ENCODE measurements at places on chromosomes 1 and 21.

GRCh38 chr1:214384373-214385079 is 103.6 kb downstream of the SMYD2 start:
- no peak overlapping the region for H3K27ac ChIP-seq
- no peaks in the 10 kb centered on the region for H3K36me3 ChIP-seq
- no peak overlapping the region for H3K4me3 ChIP-seq
- H3K27me3 ChIP-seq: no peaks in the 10 kb centered on the region

GRCh38 chr1:35555601-35556477 is 1.4 kb downstream of the KIAA0319L start:
- H3K4me3 ChIP-seq: peak overlapping the region; percentile 96
- no peak for DNase-seq
- H3K27me3 ChIP-seq: no peaks in the 10 kb centered on the region
- H3K4me1 ChIP-seq: peaks cover 46% of the 10 kb centered on the region

- DNase-seq: no peak
- H3K4me1 ChIP-seq: peaks cover 11% of the 10 kb centered on the region
- no peak overlapping the region for H3K4me3 ChIP-seq
- no peaks in the 10 kb centered on the region for H3K27me3 ChIP-seq
- peak overlapping the region; percentile 63 for H3K27ac ChIP-seq
- peaks cover 20% of the 10 kb centered on the region for H3K36me3 ChIP-seq
These were observed 28.6 kb upstream of the NADK start for GRCh38 chr1:1806890-1807289.

- no peak overlapping the region for H3K4me3 ChIP-seq
- H3K36me3 ChIP-seq: no peaks in the 10 kb centered on the region
- H3K27ac ChIP-seq: no peak overlapping the region
- H3K4me1 ChIP-seq: no peaks in the 10 kb centered on the region
- DNase-seq: no peak
These were observed 51.7 kb downstream of the PBX1 start for GRCh38 chr1:164610538-164611222.

DNA sequence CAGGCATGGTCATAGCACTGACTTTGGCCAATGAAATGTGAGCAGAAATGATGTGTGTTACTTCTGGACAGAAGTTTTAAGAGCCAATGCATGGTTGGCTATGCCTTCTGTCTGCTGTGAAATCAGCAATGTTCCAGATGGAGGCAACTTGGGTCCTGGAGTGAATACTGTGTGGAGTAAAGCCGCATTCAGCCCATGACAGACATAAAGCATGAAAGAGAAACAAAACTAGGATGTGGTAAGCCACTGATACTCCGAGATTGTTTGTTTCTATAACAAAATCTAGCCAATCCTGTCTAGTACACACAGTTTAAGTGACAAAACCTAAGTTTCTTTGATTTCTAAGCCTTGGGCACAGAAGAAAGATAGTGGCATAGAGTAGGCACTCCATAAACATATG is 47.1 kb upstream of the ARHGAP29 start:
- DNase-seq: no peak
- H3K4me1 ChIP-seq: peaks cover 4% of the 10 kb centered on the region
- H3K27me3 ChIP-seq: peaks cover 21% of the 10 kb centered on the region

DNA sequence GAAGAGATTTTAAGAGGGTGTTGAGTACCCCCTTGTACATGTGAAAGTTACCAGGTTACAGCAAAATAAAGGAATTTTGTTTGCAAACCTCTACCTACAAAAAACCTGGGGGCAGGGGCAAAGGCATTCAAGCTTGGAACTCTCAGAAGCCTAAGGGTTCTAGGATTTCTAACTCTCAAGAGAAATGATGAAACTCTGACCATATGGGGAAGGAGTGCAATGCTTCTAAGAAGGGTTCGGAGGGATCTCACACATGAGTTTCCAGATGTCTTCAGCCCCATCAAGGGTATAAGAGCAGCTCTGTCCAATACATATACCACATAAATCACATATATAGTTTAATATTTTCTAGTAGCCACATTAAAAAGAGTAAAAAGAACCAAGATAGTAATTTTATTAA is 7.3 kb upstream of the FCGR2A start:
- no peaks in the 10 kb centered on the region for H3K36me3 ChIP-seq
- H3K4me3 ChIP-seq: no peak overlapping the region
- DNase-seq: no peak
- H3K27me3 ChIP-seq: peaks cover 47% of the 10 kb centered on the region
- no peak overlapping the region for H3K27ac ChIP-seq

DNA sequence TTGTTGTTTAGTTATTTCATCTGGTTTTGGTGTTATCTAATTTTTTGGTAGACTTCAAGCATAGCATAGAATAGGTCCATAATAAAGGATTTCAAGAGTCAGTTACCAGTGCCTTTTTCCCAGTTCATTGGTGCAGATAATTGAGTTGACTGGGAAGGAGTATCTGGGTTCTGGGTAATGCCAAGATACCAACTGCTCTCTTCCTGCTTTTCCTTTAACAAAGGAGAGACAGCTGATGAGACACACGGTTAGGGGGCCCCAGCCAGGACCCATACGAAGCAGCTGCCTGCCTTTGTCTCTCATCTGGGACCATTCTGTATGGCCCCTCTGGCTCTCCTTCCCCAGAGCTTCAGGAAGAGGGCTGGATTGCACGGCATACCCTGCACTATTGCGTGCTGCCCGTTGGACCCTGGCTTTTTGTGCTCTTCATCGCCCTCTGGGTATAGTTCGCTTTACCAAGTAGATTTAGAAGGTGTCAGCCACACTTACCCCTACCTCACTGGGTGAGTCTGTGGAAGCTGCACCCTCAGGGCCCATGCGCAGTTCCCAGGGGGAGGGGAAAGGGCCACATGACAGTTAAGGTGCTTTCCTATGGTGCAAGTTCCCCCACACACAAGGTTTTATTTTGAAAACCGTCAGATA is 7.0 kb downstream of the NAV1 start:
- H3K27ac ChIP-seq: no peak overlapping the region
- no peak overlapping the region for H3K4me3 ChIP-seq
- no peak for DNase-seq
- H3K27me3 ChIP-seq: peaks cover 14% of the 10 kb centered on the region
- H3K4me1 ChIP-seq: no peaks in the 10 kb centered on the region
- H3K36me3 ChIP-seq: peaks cover 3% of the 10 kb centered on the region

DNA sequence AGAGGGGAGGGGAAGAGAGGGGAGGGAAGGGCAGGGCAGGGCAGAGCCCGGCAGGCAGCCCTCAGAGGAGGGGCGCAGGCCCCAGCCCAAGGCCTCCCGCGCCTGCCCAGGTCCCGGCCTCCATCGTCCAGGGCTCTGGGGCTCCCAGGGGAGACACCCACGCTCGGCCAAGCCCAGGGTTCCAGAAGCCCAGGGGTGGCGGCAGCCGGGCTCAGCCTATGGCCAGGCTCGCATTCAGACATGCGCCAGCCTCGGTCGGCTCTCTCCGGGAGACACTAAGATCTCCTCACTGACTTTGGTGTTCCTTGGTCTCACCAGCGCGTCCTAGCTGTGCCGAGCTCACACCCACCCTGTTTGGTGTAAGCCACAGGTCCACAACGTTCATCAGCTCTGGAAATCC is 7.1 kb upstream of the ANKRD65 start:
- H3K36me3 ChIP-seq: no peaks in the 10 kb centered on the region
- peaks cover 55% of the 10 kb centered on the region for H3K27me3 ChIP-seq
- H3K4me1 ChIP-seq: peaks cover under 1% of the 10 kb centered on the region
- DNase-seq: no peak

- H3K4me3 ChIP-seq: no peak overlapping the region
- H3K27ac ChIP-seq: no peak overlapping the region
- H3K27me3 ChIP-seq: no peaks in the 10 kb centered on the region
- no peak for DNase-seq
These were observed 126.6 kb upstream of the CACNA1E start for GRCh38 chr1:181356505-181357340.

GRCh38 chr1:198498881-198499280 is 41.6 kb downstream of the ATP6V1G3 start:
- H3K36me3 ChIP-seq: peaks cover 7% of the 10 kb centered on the region
- no peak overlapping the region for H3K4me3 ChIP-seq
- no peak overlapping the region for H3K27ac ChIP-seq
- no peak for DNase-seq
- peaks cover 14% of the 10 kb centered on the region for H3K4me1 ChIP-seq

DNA sequence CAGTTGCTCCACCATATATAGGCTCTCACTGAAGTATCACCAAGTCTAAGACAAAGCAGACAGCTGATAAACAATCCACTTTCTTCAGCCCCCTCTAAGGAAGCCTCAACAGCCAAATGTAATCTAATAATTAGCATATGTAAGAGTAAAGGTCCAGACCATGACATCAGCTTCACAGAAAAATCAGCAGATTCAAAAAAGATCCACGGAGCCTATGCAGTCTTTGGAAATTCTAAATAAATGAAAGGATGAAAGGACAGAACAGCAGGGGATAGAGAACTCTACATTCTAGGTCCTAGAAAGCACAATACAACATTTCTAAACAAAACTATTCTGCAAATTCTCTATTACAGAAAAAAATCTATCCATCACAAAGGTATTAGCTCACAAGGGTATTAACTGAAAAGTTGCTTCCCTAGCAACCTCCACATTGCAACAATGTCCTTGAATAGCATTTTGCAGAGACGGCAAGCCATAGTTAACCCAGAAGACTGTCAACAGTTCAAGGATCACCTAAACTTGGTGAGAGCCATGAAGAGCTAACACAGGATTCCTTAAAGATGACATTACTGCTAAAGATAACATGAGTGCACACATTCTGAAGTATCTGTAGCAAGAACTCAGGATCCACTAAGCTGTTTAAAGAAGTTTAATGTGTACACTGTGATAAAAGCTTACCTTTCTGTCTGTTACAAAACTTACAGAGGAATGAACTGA is 74.3 kb downstream of the SIPA1L2 start:
- peaks cover 3% of the 10 kb centered on the region for H3K27me3 ChIP-seq
- no peak for DNase-seq
- H3K36me3 ChIP-seq: no peaks in the 10 kb centered on the region
- peaks cover 5% of the 10 kb centered on the region for H3K4me1 ChIP-seq
- H3K27ac ChIP-seq: no peak overlapping the region
- no peak overlapping the region for H3K4me3 ChIP-seq

DNA sequence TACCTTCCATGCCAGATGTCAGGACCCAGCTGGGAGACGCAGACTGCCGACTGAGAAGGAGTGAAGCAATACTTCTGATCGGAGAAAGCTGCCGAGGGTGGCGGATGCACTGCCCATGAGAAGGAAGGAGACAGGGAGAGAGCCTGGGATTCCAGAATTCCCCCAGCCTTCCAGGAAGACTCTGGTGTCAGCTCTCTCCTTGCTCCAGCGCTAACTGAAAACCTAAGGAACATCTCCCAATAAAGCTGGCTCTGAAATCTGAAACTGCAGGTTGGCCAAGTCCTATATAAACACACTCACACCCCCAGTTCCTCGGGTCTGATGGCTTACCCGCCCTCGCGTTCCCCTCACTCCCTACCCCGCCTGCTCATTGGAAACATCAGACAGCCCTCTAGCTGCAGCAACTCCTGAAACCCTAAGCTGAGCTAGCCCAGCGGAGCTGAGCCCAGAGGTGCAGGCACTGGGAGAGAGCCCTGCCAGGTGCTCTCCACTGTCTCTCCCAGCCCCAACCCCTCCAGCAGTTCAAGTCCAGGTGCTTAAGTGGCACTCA is 52.3 kb downstream of the PLEKHA6 start:
- no peak overlapping the region for H3K4me3 ChIP-seq
- peaks cover 11% of the 10 kb centered on the region for H3K27me3 ChIP-seq
- DNase-seq: no peak
- no peaks in the 10 kb centered on the region for H3K36me3 ChIP-seq

DNA sequence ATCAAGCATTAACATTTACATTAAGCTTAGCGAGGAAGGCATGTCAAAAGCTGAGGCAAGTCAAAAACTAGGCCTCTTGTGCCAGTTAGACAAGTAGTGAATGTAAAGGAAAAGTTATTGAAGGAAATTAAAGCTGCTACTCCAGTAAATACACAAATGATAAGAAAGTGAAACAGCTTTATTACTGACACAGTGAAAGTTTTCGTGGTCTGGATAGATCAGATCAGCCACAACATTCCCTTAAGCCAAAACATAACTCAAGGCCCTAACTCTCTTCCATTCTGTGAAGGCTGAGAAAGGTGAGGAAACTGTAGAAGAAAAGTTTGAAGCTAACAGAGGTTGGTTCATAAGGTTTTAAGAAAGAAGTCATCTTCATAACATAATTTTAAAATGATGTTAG is 131.9 kb downstream of the VAV3 start:
- no peaks in the 10 kb centered on the region for H3K27me3 ChIP-seq
- no peak overlapping the region for H3K4me3 ChIP-seq

GRCh38 chr1:100438375-100438774 is 86.1 kb downstream of the CDC14A start:
- H3K36me3 ChIP-seq: peaks cover 36% of the 10 kb centered on the region
- H3K27me3 ChIP-seq: no peaks in the 10 kb centered on the region
- peaks cover 57% of the 10 kb centered on the region for H3K4me1 ChIP-seq
- H3K27ac ChIP-seq: no peak overlapping the region
- no peak overlapping the region for H3K4me3 ChIP-seq

GRCh38 chr1:198106011-198106410 is 50.8 kb upstream of the NEK7 start:
- H3K36me3 ChIP-seq: no peaks in the 10 kb centered on the region
- H3K4me3 ChIP-seq: no peak overlapping the region
- no peaks in the 10 kb centered on the region for H3K27me3 ChIP-seq
- H3K4me1 ChIP-seq: peaks cover 19% of the 10 kb centered on the region
- H3K27ac ChIP-seq: no peak overlapping the region
- no peak for DNase-seq

GRCh38 chr1:81157686-81158085 is 643.0 kb upstream of the ADGRL2 start:
- H3K4me1 ChIP-seq: no peaks in the 10 kb centered on the region
- no peak overlapping the region for H3K27ac ChIP-seq
- H3K36me3 ChIP-seq: no peaks in the 10 kb centered on the region
- H3K27me3 ChIP-seq: no peaks in the 10 kb centered on the region
- H3K4me3 ChIP-seq: no peak overlapping the region
- no peak for DNase-seq

DNA sequence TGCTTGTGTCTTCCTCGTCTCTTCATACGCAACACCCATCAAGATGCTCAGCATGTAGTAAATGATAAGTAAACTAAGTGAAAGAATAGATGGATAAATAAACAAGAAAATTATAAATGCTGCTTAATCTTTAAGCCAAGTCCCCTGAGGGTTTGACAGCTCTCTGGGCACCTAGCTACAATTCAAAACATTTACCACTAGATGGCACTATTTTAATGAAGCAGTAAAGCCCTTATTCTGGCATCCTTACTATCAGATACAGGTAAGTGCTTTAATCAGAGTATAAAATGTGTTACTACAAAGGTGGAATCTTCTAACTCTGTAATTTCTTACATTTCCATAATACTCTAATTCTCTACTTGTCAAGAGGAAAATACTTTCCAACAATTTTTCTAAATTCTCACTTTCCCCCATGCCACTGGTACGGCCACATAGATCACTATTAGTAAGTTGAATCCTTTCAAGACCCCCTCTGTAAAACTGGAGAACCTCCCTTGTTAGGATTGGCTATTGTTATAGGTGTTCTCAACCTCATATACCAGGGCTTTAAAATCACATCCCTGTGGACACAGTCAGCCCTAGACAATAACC is 137.8 kb downstream of the BARHL2 start:
- H3K36me3 ChIP-seq: no peaks in the 10 kb centered on the region
- no peak overlapping the region for H3K4me3 ChIP-seq
- no peak for DNase-seq
- H3K27me3 ChIP-seq: peaks cover 3% of the 10 kb centered on the region
- no peaks in the 10 kb centered on the region for H3K4me1 ChIP-seq
- H3K27ac ChIP-seq: no peak overlapping the region
